Dorsolateral prefrontal cortex (tissue), 122 donors: ENCODE measurements at places on chromosomes 5 and 9.

DNA sequence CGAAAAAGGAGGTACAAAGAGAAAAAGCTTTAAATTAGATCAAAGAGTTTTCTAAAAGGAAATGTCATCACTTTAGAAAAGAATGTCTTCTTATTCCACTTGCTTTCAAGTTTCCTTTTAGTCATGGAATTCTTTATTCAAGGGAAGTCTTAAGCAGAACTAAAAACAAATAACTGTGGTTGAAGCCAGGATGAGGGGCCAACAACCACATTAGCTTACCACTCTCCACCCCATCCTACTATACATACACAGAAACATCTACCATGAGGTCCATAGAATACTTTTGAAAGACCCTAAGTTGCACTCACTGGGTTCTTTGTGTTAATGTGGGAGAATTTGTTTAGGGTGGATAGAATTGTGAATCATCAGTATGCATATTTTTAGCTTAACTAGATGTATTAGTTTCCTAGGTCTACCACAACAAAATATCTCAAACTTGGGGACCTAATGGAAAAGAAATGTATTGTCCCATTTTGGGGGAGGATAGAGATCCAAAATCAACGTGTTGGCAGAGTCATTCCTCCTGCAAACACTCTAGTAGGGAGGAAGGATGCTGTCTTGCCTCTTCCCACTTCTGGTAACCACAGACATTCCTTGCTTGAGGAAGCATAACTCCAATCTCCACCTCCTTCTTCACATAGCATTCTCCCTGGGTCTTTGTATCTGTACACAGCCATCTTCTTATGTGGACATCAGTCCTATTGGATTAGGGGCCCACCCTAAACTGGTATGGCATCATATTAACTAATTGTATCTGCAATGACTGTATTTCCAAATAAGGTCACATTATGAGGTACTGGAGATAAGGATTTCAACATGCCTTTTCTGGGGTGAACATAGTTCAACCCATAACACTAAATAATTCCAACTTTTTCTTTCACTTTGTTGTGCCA, 239.4 kb downstream of the LURAP1L start:
- no peak for DNase-seq

DNA sequence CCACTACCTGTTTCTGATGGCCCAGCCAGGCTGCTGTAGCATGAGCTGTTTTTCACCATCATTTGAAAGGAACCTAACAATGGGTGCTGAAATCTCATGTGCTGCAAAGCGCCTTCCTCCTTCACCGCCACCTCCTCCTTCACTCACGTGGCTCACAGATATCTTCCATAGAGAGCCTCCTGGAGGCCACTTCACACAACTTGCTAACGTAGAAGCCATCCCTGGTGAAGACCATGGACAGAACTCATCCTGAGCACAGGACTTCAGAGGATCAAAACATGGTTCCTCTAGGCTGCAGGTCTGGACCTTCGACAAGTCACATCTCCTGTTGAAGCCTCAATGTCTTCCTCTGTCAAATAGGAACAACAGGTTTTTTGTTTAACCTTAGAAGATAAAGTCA, 155.5 kb upstream of the RAD23B start:
- no peak for DNase-seq

- no peak for DNase-seq
Observed at GRCh38 chr5:9440517-9440916, 105.4 kb downstream of the SEMA5A start.

DNA sequence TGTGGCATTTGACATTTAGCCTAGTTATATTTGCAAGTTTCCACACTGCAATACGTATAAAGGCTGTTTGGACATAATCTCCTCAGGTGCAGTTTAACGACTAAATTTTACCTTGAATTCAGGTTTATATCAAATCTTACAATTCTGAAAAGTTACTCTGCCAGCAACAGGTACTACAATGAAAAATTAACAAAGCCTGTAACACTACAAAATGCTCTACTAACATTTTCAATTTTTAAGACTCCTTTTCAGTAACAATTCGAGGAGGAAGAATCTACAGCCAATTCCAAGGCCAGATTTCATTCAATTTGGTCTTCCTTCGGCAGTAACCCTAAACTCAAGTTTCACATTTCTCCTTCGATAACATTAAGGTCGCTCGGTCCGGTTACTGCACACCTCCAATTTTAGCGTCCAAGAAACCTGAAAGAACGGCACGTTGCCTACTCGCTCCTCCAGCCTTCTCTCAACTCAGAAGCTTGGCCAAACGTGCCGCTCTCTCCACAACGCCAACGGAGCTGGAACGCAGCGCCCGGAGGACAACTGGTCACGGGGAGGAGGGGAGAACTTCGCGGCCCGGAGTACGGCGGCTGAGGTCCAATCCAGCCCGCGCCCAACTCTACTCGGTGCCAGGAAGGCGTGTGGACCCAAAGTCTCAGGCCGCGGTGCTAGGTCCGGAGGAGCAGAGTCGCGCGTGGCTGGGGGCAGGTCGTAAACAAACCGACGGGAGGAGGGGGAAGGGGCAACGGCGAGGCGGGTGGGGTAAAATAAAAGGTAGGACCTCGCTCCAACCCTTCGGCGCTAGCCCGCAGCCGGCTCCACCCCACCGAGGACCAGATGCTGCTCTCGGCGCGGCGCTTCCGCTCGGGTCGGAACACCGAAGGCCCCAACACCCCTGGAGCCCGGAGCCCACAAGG, 681 bp downstream of the FNIP1 start:
- peak; percentile 73 for DNase-seq

DNA sequence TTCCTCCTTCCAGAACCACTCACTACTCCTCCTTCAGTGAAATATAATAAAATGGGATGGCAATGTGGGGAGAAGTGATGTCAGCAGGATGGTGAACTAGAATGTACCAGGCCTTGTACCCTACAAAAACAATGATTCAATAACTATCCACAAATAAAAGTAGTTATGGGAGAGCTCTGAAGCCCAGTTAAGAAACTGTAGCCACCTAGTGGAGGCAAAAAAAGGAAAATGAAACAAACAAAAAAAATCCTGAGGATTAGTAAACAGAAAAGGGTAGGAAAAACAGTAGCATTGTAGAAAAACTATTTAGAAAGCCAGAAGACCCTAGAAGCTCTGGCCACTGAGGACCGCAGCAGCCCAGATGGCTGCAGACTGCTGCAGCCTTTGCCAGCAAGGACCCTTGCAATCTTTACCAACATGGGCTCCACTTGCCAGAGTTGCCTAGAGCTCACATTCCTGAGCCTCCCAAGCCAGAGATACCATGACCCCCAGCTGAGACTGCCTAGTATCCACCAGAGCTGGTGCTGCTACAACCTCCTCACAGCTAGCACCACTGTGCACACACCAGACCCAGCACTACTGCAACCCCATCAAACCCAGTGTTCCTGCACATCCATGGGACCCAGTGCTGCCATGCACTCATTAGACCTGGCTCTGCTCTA, 259.7 kb upstream of the MSX2 start:
- no peak for DNase-seq

- no peak for DNase-seq
Observed at GRCh38 chr5:179729727-179730126, 2.9 kb upstream of the MAML1 start.

DNA sequence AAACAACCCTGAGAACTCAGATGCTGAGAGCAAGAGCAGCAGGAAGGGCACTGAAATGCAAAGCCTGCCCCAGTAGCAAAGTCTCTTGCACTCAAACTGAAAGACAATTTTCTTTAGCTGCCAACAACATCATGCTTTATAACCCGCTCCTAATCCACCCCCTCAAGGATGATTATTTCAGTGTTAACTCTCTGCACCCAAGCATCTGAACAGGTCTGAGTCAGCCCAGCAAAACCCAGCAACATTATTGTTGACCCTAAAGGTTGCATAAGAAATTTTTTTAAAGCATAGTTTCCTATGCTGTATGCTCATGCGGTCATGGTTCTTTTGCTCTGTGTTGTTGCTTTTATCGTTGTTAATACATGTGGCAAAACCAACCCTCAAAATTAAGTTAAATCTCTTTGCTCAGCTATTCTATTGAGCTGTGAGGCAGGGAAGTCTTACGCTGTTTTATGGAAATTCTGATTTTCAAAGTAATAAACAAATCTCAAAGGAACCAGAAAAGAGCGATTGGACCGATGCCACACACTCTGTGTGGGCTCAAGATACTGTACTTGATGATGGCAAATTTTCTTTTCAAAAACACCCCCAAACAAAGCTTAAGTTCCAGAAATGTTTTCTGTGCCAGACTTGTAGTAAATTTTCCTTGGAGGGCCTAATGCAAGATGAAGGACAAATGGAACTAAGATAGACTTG, 440.6 kb upstream of the MPDZ start:
- DNase-seq: no peak

DNA sequence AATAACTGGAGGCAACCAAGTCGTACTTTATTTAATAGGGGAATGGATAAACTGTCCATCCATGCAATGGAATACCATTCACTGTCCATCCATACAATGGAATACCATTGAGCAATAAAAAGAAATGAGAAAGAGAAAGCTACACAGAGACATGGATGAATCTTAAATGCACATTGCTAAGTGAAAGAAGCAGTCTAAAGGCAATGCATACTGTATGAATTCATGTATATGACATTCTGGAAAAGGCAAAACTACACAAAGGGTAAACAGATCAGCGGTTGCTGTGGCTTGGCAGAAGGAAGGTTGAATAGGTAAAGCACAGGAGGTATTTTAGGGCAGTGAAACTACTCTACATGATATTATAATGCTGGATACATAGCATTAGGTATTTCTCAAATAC, 16.2 kb downstream of the DRD1 start:
- DNase-seq: no peak

DNA sequence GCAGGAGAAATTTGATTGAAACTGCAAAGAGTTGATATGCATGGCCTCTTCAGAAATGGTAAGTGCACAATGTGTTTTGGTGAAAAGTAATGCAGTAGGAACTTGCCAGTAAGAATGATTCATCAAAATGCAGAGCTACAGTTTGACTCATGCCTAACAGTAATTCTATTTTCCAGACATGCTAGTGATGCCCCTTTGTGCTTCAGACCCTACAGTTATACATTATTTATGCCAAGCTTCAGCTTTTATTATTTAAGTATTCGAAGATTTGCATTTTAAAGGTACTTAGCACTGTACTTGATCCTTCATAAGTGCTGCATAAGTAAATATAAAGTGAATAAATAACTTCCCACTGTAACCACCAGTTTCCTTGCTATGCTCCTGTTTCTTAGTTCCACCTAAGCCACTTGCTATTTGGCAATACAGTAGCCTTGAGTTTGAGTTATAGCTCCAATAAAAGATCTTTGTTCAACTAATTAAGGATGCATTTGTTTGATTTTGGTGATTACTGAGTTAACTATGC, 3.6 kb upstream of the SPATA31E1 start:
- DNase-seq: no peak
